ENCODE measurements at places on chromosomes 4 and X. TPM values are rescaled to one million over a fixed set of nuclear protein-coding genes. Genes with fewer than 3 reads are reported as not detected.

Gene ATP1B4
- not detected for polyA plus RNA-seq

Gene AFF2
- 6.3 TPM for polyA plus RNA-seq

Gene EDA2R
- not detected for polyA plus RNA-seq

Gene DOCK11
- polyA plus RNA-seq = not detected

Gene F11
- polyA plus RNA-seq = not detected

Gene ARMCX2
- 28.2 TPM for polyA plus RNA-seq

Gene ELMOD2
- 25.7 TPM for polyA plus RNA-seq

Gene ENPP6
- polyA plus RNA-seq = 0.70 TPM

Gene XG
- polyA plus RNA-seq = not detected

Gene CT45A1
- not detected for polyA plus RNA-seq

Gene ALPK1
- polyA plus RNA-seq = 2.5 TPM

Gene CHRDL1
- polyA plus RNA-seq = 106 TPM

Gene CNGA1
- polyA plus RNA-seq = 0.46 TPM

Gene PROM1
- not detected for polyA plus RNA-seq

Gene SPRY1
- polyA plus RNA-seq = 6.2 TPM

Gene MAMLD1
- 2.1 TPM for polyA plus RNA-seq

Gene CENPVL2
- 0.35 TPM for polyA plus RNA-seq

Gene MGAT4D
- polyA plus RNA-seq = not detected

Gene FAM47B
- polyA plus RNA-seq = not detected

Gene CT55
- polyA plus RNA-seq = not detected

Gene MAGIX
- polyA plus RNA-seq = not detected

Gene TGIF2LX
- polyA plus RNA-seq = not detected

Gene UGT8
- polyA plus RNA-seq = 15.4 TPM

Gene CT47B1
- polyA plus RNA-seq = not detected

Gene AREG
- 1.8 TPM for polyA plus RNA-seq

Gene LRCH2
- 8.1 TPM for polyA plus RNA-seq

Gene PAGE4
- not detected for polyA plus RNA-seq

Gene ARHGAP36
- polyA plus RNA-seq = not detected

Gene GEMIN8
- 16.2 TPM for polyA plus RNA-seq

Gene PDCL2
- not detected for polyA plus RNA-seq

Gene IQCM
- not detected for polyA plus RNA-seq

Gene IL2RG
- not detected for polyA plus RNA-seq

Gene VSIG1
- 0.32 TPM for polyA plus RNA-seq

Gene ACE2
- polyA plus RNA-seq = 0.98 TPM

Gene FBXL5
- polyA plus RNA-seq = 88.2 TPM

Gene PDE5A
- polyA plus RNA-seq = 103 TPM

Gene SLC30A9
- polyA plus RNA-seq = 48.5 TPM

Gene JCHAIN
- polyA plus RNA-seq = 0.34 TPM

Gene TDO2
- polyA plus RNA-seq = not detected

Gene GAB3
- polyA plus RNA-seq = 2.0 TPM

Gene GAGE12E
- not detected for polyA plus RNA-seq

Gene PNMA5
- polyA plus RNA-seq = not detected

Gene TCEAL6
- polyA plus RNA-seq = 28.3 TPM

All from Purkinje cell (primary cell).